ENCODE measurements at places on chromosomes 7 and 10. TPM values are rescaled to one million over a fixed set of nuclear protein-coding genes. Genes with fewer than 3 reads are reported as not detected.

- no peak for DNase-seq
Observed at GRCh38 chr10:88507404-88507803, 75.7 kb downstream of the RNLS start.

DNA sequence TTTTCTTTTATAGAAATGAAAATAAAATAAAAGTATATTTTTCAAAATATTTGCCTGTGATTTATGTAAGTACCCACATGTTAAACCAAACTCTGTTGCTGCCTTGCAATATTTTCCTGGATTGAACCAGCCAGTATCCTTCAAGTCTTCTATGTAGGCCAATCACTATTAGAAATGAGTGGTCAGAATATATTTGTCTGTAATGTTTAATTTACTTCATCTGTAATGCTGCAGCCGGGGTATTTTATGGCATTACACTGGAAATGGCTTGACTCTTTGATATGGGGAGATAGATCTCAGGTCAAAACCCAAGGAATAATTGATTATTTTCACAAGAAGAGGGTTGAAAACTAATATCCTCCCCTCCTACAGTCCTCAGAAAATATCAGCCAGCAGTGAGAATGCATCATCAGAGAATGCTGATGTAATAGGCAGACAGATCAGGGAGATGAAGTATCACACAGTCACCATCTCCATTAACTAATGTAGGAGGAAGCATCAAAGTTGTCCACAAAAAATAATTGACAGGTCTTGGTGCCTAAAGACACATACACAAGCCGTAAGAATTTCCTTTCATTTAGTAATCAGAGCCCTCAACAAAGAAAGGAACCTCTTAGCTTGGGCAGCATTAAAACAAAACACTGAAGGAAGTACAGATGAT lies 82.5 kb downstream of the VWDE start:
- no peak for DNase-seq

GRCh38 chr10:15395935-15396334 lies 24.8 kb upstream of the FAM171A1 start:
- DNase-seq, result no peak

Gene STEAP4
- polyA plus RNA-seq, result 0.06 TPM

DNA sequence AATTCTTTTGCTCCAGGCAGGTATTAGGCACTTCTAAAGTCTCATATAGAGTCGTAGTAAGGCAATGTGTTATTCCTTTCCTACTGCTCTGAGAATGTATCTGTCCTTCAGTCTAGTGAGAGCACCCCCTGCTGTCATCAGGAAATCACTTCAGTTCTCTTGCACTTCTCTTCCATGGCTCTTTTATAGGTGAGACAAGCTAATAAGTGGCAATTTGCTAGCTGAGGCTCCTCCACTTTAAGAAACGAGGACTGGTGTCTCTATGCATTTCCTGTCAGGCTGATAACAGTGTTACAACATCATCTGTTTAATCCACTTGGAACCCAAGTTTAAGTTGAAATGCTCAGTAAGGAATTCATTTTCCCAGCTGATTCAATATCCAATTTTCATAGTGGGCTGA lies 350.6 kb downstream of the TFEC start:
- DNase-seq, result no peak

- no peak for DNase-seq
Observed at GRCh38 chr7:139340808-139341057, 404 bp upstream of the FMC1 start.
